Activated T-cell treated with anti-CD3 and anti-CD28 coated beads, Interleukin-2, amount 50 U/mL, for 48 hours (primary cell): ENCODE measurements at places on chromosomes 13 and 19.

DNA sequence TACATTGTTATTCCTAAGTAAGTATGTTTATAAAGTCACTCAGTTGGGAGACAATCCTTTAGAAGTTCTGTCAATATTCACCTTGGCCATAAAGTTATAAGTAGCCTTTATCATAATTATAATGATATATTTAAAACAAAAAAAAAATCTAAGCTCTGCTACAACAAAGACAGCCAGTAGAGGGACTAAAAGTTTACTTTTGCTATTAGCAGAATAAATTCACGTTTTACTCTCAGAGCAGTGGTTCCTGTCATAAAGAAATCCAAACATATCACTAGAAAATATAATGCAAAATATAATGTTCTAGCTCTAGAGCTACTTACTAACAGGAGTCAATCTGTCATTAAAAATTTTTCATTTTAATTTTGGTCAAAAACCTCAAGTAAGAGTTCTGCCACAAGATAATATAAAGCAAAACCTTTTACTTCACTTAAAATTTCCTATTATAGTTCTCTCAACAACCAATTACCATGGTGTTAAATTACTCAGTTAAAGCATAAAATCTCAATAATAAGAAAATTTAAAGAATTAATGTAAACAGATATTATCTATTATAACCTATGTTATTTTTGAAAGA, 17.7 kb downstream of the INTS6 start:
- no peak for DNase-seq

DNA sequence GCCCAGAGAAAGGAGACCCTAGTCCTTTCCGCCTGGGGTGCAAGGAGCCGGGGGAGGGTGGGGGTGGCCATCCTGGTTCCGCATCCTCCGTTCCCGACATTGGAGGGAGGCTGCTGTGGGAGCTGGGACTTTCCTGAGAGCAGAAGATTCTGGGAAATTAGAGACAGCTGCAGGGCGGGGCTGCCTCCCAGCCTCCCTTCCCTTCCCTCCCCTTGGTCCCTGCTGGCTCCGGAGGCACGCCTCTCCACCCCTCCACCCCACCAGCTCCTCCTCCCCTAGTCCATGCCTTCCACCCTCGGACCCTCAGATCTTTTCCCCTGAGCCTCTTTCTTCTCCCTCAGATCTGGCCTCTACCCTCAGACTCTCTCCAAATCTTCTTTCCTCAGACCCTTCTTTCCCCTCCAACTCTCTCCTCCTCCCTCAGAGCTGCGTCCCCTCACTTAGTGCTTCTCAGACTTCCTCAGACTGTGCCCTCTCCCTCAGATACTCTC, 3.1 kb upstream of the BCL3 start:
- DNase-seq: no peak

GRCh38 chr19:13093407-13094105, 9.1 kb downstream of the LYL1 start:
- peak; percentile 86 for DNase-seq

DNA sequence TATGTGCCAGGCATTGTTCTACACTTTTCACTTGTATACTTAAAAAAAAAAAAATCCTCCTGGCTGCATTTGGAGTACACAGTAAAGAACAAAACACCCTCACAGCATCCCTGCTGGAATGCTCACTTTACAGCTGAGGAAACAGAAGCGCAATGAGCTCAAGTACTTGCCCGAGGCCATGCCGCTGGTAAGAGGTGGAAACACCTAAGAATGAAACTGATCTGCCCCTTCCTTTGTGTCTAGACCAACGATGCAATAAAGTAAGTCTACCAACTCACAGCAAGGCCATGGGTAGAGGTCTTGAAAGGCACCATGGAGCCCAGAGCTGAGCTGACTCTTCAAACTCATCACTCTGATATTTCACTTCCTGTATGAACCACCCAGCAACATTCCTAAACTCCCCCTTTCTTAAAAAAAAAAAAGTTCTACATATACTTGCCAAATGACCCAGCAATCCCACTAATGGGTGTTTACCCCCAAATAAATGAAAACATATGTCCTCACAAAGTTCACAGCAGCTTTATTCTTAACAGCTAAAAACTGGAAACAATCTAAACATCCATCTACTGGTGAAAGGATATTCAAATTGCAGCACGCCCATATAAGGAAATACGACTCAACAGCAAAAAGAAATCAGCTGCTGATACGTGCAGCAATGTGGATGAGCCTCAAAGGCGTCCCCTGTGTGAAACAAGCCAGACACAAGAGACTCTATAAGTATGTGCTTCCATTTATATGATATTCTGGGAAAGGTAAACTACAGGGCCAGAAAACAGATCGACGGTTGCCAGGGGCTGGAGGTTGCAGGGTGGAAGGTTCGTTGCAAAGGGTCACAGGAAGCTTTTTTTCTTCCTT, 236.6 kb upstream of the MAB21L1 start:
- no peak for DNase-seq

DNA sequence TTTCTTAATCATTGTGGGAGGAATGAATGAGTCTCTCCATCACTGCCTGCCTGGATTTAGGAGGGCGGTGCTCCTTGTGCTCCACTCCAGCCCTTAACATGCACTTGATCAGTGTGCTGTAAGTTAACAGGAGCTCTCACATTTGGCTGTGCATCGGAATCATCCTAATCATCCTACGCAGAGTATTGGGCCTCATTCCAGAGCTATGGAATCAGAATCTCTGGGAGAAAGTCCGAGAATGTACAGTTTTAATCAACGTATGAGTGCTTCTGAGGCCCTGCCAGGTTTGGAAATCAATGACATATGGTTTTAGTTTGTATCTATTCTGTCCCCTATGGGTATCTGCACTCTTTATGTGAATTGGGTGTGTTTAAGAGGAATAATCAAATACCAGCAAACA, 34.9 kb upstream of the DCLK1 start:
- no peak for DNase-seq

- DNase-seq: no peak
These were observed 11.3 kb downstream of the LILRB4 start for GRCh38 chr19:54674021-54674617.

- DNase-seq: no peak
These were observed 110.6 kb downstream of the STARD13 start for GRCh38 chr13:33174931-33175330.

- DNase-seq: peak; percentile 70
These were observed 4.3 kb downstream of the BBC3 start for GRCh38 chr19:47226426-47227351.

- DNase-seq: no peak
These were observed 15.9 kb downstream of the ZDHHC20 start for GRCh38 chr13:21443171-21443570.

GRCh38 chr13:66689037-66689619, 541.0 kb downstream of the PCDH9 start:
- no peak for DNase-seq

DNA sequence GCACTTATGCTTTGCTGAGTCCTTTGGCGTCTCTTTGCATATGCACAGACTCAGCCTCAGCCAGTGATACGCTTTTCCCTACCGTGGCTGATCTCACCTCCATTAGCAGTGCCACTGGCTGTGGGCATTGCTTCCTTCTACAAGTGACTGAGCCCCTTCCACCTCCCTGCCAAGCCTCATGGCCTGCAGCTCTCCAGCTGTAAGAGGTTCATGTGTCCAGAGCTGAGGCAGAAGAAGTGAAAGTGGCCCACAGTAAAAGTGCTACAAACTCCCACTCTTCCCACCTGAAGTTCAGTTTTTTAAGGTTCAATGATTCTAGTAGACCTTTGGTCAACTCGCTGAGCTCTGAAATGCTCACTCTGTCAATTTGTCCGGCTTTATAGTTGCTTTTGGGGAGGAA, 44.7 kb downstream of the SMARCA4 start:
- no peak for DNase-seq

DNA sequence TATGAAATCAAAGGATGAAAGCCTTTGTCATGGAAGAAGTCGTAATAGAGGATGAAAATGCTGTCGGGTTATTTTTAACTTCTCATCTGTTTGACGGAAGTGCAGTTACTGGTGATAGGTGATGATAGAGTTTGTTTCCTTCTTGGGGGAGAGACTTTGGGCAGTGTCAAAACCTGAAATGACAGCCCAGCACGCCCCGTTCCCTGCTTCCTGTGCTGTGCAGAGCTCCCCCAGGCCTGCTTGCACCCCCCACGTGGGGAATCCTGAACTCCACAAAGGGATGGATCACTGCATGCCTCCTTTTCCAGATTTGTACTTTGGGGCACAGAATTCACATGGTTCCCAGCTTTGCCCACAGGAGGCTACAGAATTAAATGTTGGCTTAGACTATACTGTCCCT, 102.7 kb downstream of the ATP11A start:
- no peak for DNase-seq

DNA sequence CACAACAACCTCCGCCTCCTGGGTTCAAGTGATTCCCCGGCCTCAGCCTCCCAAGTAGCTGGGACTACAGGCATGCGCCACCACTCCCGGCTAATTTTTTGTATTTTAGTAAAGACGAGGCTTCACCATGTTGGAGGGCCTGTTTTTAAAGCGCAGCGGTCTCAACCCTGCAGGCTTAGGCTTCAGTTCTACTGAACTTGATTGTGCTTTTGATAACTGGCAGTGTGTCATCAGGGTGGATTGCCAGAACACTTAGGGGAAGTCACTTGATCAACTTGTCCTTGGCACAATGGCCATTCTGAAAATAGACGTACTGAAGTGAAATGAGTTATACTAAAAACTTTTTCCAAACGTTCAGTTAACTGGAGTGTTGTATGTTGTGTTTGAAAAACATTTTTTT, 472.2 kb downstream of the KLF5 start:
- no peak for DNase-seq

DNA sequence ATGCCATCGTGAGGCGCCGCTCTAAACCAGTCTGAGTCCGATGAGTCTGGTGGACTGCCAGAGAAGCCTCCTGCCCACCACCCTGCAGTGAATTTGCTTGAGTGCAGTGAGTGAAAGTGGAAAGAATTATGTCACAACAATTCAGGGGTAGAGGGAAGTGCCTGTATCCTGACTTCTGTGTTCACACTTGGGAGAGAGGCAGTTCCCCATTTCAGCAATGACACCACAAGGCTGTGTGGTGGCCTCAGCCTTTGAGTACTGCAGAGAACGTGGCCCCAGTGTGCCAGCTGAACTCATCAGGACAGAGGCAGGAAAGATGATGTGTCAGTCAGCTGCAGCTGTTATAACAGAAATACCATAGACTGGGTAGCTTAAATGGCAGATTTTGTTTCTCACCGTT, 155.6 kb downstream of the COG6 start:
- no peak for DNase-seq

GRCh38 chr19:49932731-49933131, 3.4 kb upstream of the NUP62 start:
- DNase-seq: peak; percentile 55

- no peak for DNase-seq
These were observed 9.2 kb upstream of the RCBTB1 start for GRCh38 chr13:49594576-49594975.

DNA sequence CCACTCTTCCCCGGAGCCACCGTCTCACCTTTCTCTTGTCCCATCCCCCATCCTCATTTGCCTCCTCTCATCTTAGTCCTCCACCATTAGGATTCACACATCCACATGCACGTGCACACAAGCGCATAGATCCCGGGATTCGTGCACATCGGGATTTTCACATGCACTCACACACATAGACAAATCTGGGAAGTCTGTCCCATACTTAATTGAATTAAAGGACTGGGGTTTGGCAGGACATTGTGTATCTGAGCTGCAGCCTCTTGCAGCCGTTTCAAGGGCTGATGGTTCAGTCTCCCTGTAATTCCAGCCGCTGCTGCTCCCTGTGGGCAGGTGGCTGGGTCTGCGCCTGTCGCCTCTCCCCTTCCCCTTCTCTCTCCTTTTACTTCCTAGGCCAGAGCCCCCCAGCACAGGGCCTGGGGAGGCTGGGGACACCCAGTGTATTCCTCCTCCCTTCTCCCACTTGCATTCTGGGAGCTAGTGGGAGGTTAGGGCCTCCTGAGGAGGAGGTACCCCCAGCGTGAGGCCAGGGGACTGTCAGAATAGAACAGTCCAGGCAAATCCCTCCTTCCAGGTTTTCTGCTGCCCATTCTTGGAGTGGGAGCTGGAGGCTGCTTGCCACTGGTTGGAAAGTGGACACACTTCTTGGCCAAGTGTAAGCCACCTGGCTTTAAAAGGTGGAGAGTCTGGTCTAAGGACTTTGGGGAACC, 43.6 kb downstream of the LYL1 start:
- no peak for DNase-seq

- no peak for DNase-seq
These were observed 131.5 kb upstream of the MCF2L start for GRCh38 chr13:112837371-112838037.

DNA sequence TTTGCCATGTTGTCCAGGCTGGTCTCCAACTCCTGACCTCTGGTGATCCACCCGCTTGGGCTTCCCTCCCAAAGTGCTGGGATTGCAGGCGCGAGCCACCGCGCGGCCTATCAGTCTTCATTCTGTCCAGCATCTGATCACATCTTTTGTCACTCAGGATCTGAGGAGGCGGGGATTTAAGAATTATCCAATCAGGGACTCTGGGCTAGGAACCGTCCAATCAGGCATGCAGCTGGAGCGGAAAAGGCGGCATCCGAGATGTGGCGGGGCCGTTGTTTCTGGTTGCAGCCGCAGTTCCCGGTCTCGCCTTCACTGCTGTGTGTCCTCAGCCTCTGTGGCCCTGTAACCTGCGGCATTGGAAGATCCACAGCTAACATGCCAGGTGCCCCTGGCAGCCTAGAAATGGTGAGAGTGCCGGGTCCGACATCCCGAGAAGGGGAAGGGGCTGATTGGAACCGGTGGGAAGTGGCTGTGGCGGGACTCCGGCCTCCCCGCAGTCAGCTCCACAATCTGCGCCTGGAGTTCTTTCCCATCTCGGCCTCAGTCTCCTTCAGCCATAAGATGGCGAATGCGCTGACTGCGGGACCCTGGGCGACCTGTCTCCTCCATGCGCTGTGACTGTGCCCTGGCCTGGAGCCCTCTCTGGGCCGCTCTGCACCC, at the start of gene ZNF729:
Gene ZNF729, plus strand, starts transcription at position 291 of the 660 bp plus-strand sequence. Its CDS starts 85 bp downstream, at position 376.
- DNase-seq: no peak

DNA sequence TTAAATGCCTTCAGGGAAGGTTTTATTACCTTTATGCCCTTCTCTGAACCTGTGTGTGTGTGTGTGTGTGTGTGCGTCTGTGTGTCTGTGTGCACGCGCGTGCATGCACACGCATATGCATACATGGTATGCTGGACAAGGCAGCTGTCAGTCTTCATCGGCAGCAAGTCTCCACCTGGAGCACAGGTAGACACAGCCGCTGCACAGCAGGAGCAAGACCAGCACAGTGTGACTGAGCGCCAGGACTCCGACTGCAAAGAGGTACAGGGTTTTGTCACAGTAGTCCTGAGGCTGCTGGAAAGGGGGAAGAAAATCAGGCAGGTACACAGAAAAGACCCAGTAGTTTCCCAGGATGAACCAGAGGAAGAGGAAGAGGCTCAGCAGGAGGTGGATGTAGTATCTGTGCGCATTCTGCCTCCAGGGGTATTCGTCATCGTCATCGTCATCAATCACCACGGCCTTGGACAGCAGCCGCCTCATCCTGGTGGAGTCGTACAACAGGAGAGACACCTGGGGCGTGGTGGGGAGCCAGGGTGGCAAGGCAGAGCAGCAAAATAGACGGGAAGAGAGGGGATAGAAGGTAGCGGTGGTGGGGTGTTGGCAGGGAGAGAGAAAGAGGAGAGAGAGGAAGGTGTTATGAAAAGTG, 12.8 kb upstream of the DHRS12 start:
- DNase-seq: no peak

- DNase-seq: no peak
These were observed 2.4 kb downstream of the ATP8B3 start for GRCh38 chr19:1809678-1810077.
